ENCODE measurements at places on chromosomes 16 and 17. TPM values are rescaled to one million over a fixed set of nuclear protein-coding genes. Genes with fewer than 3 reads are reported as not detected.

Gene COX4I1
- total RNA-seq, result 490 TPM

Gene GPR179
- 0.12 TPM for total RNA-seq

Gene MAPT
- 1.9 TPM for total RNA-seq

DNA sequence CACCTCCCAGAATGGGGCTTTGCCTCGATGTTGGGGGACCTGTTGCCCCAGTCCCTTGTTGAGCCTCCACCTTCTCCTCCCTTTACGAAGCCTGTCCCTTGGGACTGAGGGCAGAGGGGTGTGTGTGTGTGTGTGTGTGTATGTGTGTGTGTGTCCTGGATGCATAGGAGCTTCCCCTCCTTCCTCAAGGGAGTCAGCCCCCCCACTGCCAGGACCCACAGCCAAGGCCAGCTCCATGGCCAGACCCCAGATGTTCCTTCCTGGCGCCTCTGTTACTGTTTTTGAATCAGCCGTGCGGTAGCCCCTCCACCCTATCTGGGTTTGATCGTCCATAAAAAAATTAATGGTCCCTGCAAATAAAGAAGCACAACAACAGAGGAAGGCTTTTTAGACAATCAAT, 17.7 kb upstream of the DOK4 start:
- H3K27ac ChIP-seq, result no peak overlapping the region
- H3K27me3 ChIP-seq, result no peaks in the 10 kb centered on the region
- H3K4me1 ChIP-seq, result peaks cover 12% of the 10 kb centered on the region
- no peak overlapping the region for H3K4me3 ChIP-seq

GRCh38 chr16:49526860-49527365, 153.3 kb downstream of the C16orf78 start:
- H3K4me1 ChIP-seq, result no peaks in the 10 kb centered on the region
- H3K36me3 ChIP-seq, result no peaks in the 10 kb centered on the region
- H3K27ac ChIP-seq, result no peak overlapping the region
- H3K27me3 ChIP-seq, result no peaks in the 10 kb centered on the region
- H3K4me3 ChIP-seq, result no peak overlapping the region

- no peak overlapping the region for H3K4me3 ChIP-seq
- H3K27ac ChIP-seq, result no peak overlapping the region
- H3K4me1 ChIP-seq, result no peaks in the 10 kb centered on the region
- H3K36me3 ChIP-seq, result no peaks in the 10 kb centered on the region
Observed at GRCh38 chr17:32835291-32835761, 41.6 kb downstream of the MYO1D start.

- H3K27ac ChIP-seq, result no peak overlapping the region
- no peaks in the 10 kb centered on the region for H3K4me1 ChIP-seq
- H3K27me3 ChIP-seq, result no peaks in the 10 kb centered on the region
- H3K36me3 ChIP-seq, result no peaks in the 10 kb centered on the region
- H3K4me3 ChIP-seq, result no peak overlapping the region
- no peak for DNase-seq
Observed at GRCh38 chr17:9893411-9894012, 11.6 kb downstream of the RCVRN start.

GRCh38 chr17:46198233-46198632, 5.0 kb upstream of the KANSL1 start:
- no peak overlapping the region for H3K4me3 ChIP-seq
- peaks cover 40% of the 10 kb centered on the region for H3K4me1 ChIP-seq
- H3K36me3 ChIP-seq, result no peaks in the 10 kb centered on the region
- H3K27me3 ChIP-seq, result no peaks in the 10 kb centered on the region

DNA sequence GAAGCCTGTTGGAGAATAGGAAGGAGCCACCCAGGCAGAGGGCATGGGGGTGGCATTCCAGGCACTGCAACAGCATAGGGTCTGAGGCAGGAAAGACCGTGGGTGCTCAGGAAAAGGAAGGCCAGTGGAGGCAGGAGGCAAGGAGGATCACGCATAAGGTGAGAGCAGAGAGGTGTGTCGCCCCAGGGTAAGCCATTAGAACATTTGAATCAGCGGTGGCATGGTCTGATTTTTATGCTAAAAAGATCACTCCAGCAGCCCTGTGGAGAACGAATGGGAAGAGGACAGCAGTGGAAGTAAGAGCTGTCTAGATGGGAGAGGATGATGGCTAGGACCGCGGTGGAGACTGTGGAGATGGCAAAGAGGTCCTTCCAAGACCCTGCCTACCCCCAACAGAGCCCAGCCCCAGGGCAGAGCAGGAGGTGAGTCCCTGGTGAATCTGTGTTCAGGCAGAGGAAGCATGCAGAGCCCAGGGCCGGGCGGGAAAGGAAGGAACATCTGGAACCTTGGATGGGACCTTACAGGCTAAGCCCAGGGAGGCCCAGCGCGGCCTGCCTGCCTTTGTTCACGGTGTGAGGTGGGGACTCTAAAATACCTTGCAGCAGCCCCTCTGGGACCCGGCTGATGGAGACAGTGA, 7.8 kb downstream of the LPO start:
- H3K27ac ChIP-seq, result no peak overlapping the region
- peaks cover 11% of the 10 kb centered on the region for H3K4me1 ChIP-seq
- no peaks in the 10 kb centered on the region for H3K36me3 ChIP-seq
- no peaks in the 10 kb centered on the region for H3K27me3 ChIP-seq
- no peak for DNase-seq

- no peak overlapping the region for H3K27ac ChIP-seq
- H3K4me1 ChIP-seq, result no peaks in the 10 kb centered on the region
- peaks cover 42% of the 10 kb centered on the region for H3K36me3 ChIP-seq
- H3K4me3 ChIP-seq, result no peak overlapping the region
- DNase-seq, result no peak
Observed at GRCh38 chr17:63681530-63681929, 18.4 kb downstream of the LIMD2 start.

- peaks cover 40% of the 10 kb centered on the region for H3K4me1 ChIP-seq
- H3K4me3 ChIP-seq, result peak overlapping the region; percentile 50
- no peaks in the 10 kb centered on the region for H3K27me3 ChIP-seq
- H3K36me3 ChIP-seq, result peaks cover 15% of the 10 kb centered on the region
- peak; percentile 57 for DNase-seq
- H3K27ac ChIP-seq, result peak overlapping the region; percentile 83
Observed at GRCh38 chr16:89506791-89507191, 1.4 kb upstream of the SPG7 start.

- H3K27me3 ChIP-seq, result no peaks in the 10 kb centered on the region
- no peak for DNase-seq
Observed at GRCh38 chr17:63086483-63087185, 120.6 kb downstream of the TANC2 start.

- no peaks in the 10 kb centered on the region for H3K27me3 ChIP-seq
- peaks cover 23% of the 10 kb centered on the region for H3K36me3 ChIP-seq
- H3K27ac ChIP-seq, result no peak overlapping the region
- H3K4me3 ChIP-seq, result no peak overlapping the region
- no peak for DNase-seq
Observed at GRCh38 chr16:31501226-31501965, 6.8 kb downstream of the RUSF1 start.

DNA sequence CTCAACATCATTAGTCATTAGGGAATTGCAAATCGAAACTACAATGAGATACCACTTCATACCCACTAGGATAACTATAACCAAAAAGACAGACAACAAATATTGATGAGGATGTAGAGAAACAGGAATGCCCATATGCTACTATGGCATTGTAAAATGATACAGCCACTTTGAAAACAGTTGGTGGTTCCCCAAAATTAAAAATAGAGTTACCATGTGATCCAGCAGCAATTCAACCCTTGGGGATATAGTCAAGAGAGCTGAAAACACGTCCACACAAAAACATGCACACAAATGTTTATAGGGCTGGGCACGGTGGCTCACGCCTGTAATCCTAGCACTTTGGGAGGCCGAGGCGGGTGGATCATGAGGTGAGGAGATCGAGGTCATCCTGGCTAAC, 10.0 kb upstream of the PECAM1 start:
- H3K36me3 ChIP-seq, result no peaks in the 10 kb centered on the region
- no peak for DNase-seq
- no peak overlapping the region for H3K27ac ChIP-seq
- no peak overlapping the region for H3K4me3 ChIP-seq
- H3K27me3 ChIP-seq, result no peaks in the 10 kb centered on the region
- no peaks in the 10 kb centered on the region for H3K4me1 ChIP-seq

GRCh38 chr17:17898673-17899072, 61.9 kb upstream of the SREBF1 start:
- H3K4me1 ChIP-seq, result no peaks in the 10 kb centered on the region
- no peaks in the 10 kb centered on the region for H3K27me3 ChIP-seq
- peaks cover 31% of the 10 kb centered on the region for H3K36me3 ChIP-seq
- no peak overlapping the region for H3K4me3 ChIP-seq
- DNase-seq, result no peak
